ENCODE measurements at places on chromosomes 3 and 15.

GRCh38 chr3:36380221-36381031 is at the start of gene STAC:
Gene STAC, plus strand, starts transcription at chr3:36380504. Its CDS starts 140 bp downstream, at chr3:36380644.
- peak; percentile 22 for DNase-seq

DNA sequence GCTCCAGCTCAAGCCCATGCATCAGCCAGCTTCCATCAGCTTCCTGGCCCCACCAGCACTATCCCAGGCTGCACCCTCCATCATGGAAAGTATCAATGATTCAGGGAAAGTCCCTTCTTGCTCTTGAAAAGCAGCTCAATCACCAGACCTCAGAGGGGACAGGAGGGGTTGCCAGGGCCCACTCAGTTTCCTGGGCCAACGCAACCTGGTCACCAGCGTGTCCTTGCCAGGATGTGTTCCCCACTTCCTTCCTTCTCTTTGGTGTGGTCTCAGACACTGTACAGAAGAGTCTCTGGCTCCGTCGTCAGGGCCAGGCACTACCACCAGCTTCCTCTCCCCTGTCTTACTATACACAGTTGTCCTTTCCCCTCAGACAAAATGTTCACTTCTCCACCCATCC is 3.0 kb downstream of the HDC start:
- no peak for DNase-seq

GRCh38 chr3:102059145-102059943 is 210.0 kb downstream of the NFKBIZ start:
- no peak for DNase-seq

DNA sequence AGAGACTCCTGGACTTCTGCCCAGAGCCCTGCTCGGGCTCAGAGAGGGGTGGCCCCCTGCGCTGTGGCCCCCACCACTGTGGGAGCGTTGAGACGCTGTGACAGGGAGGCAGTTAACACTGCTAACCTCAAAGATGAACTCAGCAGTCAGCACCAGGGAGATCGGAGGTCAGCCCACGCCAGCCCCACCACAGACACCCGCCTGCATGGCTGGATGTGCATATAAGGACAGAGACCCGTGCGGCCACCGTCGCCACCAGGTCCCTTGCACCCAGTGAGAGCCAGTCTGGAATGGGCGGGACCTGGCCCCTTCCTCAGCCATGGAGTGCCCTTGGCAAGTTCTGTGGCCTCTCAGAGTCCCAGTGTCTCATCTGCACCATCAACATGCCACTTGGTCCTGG is 48.5 kb upstream of the FURIN start:
- DNase-seq: no peak

DNA sequence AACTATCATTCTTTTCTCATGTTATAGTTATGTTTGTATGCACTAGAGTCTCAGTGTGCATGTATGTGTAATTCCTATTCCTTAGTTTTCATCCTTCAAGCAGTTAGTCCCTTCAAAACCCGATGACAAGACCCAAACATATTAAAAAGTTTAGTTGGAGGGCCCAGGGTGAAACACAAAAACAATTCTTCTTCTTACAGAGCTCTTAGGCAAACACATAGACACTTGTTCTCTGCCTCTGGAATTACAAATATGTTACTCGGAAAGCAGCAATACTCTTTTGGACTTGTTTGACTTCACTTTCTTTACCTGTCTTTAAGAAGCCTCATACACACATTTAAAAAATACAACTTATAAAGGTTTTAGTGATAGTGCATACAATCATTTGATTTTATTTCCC is 763 bp upstream of the CNTN6 start:
- DNase-seq: no peak

GRCh38 chr15:73994912-73995622 is 551 bp downstream of the PML start:
- DNase-seq: no peak

DNA sequence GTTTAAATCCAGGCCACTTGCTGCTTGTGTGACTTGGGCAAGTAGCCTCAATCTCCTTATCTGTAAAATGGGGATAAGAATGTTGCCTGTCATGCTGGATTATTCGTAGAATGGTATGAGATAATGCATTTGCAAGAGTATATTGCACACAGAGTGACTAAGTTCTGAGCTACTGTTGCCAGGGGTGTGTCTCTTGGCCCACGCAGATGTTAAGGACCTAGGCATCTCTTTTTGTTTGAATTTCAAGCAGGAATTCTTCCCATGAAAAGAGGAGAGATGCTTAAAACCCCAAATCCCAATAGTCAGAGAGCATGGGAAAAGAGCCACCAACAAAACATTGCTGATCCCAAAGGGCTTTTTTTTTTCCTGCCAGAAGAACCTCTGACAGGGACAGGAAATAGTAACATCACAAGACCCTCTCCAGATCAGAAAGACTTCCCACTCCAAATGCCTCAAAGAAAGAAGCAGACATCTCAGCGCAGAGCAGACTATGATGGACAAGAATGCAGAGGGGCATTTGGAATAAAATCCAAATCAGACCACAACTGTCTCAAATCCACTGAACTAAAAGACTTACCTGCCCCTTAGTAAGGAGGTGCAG is 90.5 kb downstream of the MRPL46 start:
- no peak for DNase-seq

DNA sequence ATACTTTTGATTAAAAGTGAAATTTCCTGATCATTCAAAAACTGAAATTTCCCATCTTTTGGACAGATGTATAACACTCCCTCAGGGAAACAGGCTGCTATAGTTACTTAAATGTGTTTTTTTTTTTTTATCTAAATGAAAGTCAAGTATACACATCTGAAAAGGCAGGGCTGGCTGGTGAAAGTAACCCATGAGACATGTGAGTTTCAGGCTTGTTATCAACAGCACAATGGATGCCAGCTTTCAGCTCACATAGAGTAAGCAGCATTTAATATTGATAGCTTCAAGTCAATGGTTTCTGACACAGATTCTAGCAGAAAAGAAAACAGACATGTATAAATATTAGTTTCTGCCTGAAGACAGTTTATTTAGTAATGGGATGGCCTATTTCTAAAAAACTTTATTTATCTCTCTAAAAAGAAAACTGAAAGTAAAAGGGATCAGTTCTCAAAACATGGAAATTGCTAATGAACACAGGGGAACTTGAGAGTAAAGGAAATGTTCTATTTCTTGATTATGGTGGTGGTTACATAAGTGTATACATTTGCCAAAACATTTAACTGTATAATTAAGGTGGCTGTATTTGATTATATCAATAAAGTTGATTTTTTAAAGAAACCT is 89.7 kb upstream of the CMC1 start:
- DNase-seq: no peak

GRCh38 chr3:108383306-108383705 is 87.0 kb downstream of the HHLA2 start:
- no peak for DNase-seq

DNA sequence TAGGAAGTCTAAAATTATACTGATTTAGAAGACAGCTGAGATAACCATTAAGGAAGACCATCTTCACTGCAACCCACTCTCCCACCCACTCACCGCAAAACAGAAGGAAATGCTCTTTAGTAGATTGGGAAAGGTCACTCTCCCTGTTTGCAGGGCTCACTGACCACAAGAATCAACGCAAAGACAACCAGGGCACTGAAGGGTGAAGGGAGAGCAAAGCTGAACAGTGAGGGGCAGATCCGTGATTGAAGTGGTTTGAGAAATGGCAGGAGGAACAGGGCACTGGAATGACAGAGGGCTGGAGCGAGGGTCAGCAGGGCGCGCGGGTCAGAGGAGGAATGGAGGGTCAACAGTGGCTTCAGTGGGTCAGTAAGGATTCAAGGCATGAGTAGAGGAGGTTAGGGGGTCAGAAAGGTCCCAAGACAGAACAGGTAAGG is 520 bp downstream of the MESD start:
- peak; percentile 26 for DNase-seq

- no peak for DNase-seq
These were observed 71.2 kb upstream of the LIPC start for GRCh38 chr15:58360421-58361090.

DNA sequence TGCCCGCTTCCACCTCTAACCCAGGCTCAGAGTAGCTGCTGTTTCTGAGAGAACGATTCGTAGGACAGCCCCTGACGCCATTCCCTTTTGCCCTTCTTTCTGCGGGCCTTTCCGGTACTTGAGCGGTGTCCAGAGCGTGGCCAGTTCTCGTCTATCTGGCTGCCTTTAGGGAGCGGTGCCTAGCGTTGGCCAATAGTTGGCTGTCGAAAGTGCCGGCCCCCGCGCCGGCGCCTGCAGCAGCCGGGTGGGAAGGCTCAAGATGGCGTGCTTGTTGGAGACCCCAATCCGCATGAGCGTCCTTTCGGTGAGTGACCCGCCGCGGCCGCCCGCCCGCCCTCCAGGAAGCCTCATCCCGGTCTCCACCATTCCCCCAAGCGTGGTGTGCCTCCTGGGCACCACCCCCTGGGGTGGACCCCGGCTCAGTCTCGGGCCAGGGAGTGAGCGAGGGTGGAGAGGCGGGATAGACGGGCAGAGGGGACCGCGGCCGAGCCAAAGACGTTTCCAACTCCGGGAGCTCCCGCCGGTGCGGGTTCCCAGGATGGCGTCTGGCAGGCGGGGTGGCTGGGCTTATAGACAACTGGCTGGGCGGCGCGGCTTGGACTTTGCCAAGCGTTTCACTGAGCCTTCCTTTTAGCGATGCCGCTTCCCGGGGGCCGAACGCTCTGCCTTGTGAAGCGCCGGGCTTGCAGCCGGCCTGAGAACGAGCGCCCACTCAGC is at the start of gene ARMC8:
ARMC8 (plus strand) TSS at position 6 of the 717 bp plus-strand sequence; CDS start at position 260, 254 bp downstream.
- DNase-seq: peak; percentile 62

DNA sequence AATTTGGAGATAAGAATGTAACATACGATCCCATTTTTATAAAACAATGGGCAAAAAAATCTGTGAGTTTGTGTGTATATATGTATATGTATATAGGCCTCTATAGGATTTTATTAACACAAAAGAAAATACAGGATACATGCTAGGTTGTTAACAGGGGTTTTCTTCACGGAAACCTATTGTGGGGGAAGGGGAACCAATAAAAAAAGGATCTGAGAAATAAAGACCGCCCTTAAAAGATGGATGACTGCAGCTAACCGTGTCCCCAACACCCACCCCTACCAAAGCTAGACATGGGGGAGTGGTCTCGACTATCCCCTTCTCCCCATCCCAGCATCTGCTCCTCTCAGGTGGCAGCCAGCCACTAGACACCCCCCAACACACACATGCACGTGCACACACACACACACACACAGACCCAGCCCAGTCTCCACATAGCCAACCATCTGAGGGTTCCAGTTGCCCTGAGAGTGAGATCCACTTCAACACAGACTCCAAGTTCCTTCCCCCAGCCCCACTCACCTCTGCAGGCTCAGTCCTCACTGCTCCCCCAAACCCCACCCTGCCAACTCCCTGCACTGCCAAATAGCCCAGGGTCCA is 132.9 kb downstream of the TPRA1 start:
- DNase-seq: no peak

DNA sequence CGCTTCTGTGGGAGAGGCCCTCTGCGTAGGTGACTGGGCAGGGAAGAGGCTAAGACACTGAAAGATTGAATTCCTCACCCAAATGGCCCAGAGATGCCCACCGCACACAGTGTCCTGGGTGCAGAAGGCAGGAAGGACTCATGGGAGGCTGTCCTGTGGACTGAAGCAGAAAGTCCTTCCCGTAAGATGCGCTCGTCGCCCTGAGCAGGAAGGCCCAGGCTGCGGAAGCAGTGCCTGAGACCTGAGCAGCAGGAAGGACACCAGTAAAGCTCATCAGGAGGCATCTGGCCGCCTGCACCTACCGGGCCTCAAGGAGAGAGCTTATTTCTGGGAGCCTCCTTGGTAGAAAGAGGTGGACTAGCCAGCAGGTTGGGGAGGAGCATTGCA is 3.3 kb downstream of the PAK6 start:
- no peak for DNase-seq

- DNase-seq: no peak
These were observed 25.3 kb downstream of the CAPN3 start for GRCh38 chr15:42384597-42384996.

DNA sequence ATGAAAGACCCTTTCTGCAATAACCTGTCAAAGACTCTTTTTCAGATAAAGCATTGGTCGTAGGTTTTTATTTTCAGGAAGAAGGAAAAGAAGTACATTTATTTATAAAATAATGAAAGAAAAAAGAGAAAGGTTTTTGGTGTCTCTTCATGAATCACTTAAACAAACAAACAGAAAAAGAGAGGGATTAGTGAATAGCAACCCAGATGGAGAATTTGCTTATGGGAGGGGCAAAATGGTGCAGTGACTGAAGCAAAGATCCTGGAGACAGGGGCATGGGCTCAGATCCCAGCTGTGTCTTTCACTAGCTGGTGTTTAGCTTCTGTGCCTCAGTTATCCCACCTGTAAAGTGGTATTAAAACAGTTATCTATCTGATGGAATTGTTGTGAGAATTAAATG is 78.6 kb upstream of the PFN2 start:
- no peak for DNase-seq

- no peak for DNase-seq
These were observed 24.1 kb upstream of the VEPH1 start for GRCh38 chr3:157527131-157527881.

DNA sequence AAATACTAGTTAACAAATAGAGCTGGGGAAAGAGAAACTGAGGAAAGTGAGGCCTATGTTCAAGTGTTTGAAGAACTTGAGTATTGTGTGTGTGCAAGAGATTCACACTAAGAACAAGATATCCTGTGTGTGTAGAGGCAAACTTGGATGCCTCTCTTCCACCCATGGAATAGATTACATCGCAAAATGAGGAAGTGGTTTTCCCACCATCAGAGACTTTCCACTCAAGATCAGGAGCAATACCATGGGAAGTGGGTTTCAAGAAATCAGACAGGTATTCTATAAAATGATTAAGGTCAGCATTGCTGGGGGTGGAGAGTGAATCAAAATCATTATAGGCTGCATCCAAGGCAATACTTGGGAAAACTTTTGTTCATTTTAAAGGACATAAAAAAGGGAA is 308.0 kb downstream of the FGF12 start:
- DNase-seq: no peak

GRCh38 chr3:125431912-125432790 is 57.0 kb upstream of the ZNF148 start:
- DNase-seq: no peak

GRCh38 chr3:149908424-149908957 is 62.2 kb downstream of the PFN2 start:
- no peak for DNase-seq

GRCh38 chr15:72781631-72782030 is 1.9 kb downstream of the ADPGK start:
- DNase-seq: no peak

DNA sequence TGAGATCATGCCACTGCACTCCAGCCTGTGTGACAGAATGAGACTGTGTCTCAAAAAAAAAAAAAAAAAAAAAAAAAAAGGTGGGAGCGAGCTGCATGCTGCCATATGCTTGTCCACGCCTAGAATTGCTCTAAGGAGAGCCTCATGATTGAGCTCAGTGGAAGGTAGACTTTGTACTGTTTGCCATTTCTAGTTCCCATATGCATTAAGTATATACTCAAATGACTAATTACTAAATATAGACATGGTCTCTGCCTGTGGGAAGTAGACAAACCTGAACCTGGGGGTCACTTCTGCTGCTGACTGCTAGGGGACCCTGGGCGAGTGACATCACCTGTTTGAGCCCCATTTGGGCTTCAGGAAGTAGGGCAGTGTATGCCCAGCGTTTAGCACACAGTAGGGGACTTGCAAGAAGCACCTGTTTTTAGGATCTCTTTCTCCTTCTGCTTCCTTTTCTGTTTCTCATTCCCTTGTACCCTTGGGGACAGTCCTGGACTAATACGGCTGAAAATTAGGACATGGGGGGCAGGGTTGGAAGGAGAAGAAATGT is 27.2 kb downstream of the PRKCD start:
- no peak for DNase-seq
